ENCODE measurements at places on chromosomes 12 and 14. TPM values are rescaled to one million over a fixed set of nuclear protein-coding genes. Genes with fewer than 3 reads are reported as not detected.

The VWF gene
- under 0.01 TPM for total RNA-seq

The ZNF219 gene
- 14.6 TPM for total RNA-seq

The IAPP gene
- not detected for total RNA-seq

The NRL gene
- total RNA-seq = 6.5 TPM

The KERA gene
- total RNA-seq = not detected

The MMP14 gene
- 3.9 TPM for total RNA-seq

The IQSEC3 gene
- total RNA-seq = not detected

The RD3L gene
- total RNA-seq = not detected

The OASL gene
- total RNA-seq = 18.0 TPM

The LGR5 gene
- 7.6 TPM for total RNA-seq

The COPS7A gene
- total RNA-seq = 103 TPM

The NYNRIN gene
- 21.3 TPM for total RNA-seq

The NFATC4 gene
- 2.9 TPM for total RNA-seq

The SRSF9 gene
- total RNA-seq = 319 TPM

Data from HT-29 (cell line).